ENCODE measurements at places on chromosomes 7 and 10.

GRCh38 chr7:30805081-30805691, 34.0 kb downstream of the MINDY4 start:
- no peak for DNase-seq

- no peak for DNase-seq
Observed at GRCh38 chr10:119253433-119254174, 46.2 kb downstream of the GRK5 start.

DNA sequence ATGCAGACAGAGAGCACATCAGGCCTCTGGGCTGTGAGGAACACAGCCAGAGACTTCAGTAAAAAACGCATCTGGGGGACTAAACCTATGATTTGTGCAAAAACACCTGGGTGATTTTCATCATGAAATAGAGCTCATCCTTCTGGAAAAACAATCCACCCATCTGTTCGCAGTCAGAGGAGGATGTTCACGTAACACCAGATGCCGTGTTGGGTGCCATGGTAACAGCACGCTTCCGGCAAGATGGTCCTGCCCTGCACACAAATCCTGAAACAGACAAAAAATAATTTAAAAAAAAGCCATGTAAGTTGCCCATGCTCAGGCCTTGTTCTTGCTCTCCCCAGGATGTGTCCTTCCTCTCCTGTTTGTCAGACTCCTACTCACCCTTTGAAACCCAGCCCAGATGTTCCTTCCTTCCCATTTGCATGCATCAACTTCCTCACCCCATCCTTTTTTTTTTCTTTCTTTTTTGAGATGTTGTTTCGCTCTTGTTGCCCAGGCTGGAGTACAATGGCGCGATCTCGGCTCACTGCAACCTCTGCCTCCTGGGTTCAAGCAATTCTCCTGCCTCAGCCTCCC, 28.3 kb upstream of the GNA12 start:
- DNase-seq, result no peak

DNA sequence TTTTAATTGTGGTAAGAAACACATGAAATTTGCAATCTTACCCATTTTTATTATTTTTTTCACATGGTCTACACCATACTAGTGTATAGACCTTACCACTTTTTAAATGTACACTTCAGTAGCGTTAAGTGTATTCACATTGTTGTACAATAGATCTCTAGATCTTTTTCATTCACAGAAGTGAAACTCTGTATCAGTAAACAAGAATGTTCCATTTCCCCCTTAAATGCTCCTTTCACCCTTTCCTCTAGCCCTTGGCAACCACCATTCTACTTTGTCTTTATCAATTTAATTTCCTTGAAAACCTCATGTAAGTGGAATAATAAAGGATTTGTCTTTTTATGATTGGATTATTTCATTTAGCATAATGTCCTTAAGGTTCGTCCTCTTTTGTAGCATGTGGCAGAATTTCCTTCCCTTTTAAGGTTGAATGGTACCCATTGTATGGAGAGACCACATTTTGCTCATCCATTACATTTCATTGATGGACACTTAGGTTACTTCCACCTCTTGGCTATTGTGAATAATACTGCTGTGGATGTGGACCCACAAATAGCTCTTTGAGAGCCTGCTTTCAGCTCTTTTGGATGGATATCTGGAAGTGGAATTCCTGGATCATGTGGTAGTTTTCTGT, 45.7 kb downstream of the SNX10 start:
- no peak for DNase-seq

DNA sequence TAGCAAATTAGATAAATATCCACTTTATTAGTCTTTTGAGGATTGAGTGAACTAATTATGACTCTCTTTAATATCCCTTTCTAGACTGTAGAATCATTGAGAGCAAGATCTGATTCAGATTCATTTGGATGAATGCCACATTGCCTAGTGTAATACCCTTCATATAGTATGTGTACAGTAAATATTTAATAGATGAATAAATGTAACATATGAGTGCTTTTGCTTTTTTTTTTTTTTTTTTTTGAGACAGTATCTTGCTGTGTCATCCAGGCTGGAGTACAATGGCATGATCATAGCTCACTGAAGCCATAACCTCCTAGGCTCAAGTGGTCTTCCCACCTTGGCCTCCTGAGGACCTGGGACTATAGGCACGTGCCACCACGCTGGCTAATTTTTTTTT, 14.8 kb downstream of the SAMD8 start:
- no peak for DNase-seq

GRCh38 chr7:4249241-4249640, 432.9 kb upstream of the FOXK1 start:
- no peak for DNase-seq

DNA sequence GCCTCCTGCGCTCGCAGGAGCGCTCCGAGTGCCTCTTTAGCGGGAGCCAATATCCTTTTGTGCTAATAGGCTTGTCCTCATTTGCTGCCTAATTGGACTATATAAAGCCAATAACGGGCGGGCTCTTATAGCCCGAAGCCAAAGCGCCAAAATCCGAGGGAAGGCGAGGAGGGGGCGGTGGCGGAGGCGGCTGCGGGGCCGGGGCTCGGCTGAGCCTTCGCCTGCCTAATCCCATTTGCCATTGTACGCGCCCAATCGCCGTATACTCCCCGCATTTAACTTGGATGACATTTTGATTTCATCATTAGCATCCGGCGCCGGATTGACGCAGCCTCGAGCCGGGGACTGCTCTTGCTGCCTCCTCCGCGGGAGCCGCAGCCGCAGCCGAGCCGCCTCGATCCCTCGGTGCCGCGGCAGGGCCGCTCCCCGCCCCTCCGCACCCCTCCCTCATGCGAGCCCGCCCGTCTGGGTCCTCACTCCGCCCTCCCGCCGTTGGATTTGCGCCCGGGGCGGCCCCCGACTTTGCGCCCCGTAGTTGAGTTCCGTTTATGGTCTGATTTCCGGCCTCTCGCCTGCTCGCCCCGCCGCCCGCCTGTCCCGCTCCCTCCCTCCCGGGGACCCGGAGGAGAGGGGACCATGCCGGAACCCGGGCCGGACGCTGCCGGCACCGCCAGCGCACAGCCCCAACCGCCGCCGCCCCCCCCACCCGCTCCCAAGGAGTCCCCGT, at the start of gene HMX3:
Gene HMX3 (plus strand): TSS at position 556 of the 727 bp plus-strand sequence. CDS start 81 bp downstream, at position 637.
- no peak for DNase-seq

DNA sequence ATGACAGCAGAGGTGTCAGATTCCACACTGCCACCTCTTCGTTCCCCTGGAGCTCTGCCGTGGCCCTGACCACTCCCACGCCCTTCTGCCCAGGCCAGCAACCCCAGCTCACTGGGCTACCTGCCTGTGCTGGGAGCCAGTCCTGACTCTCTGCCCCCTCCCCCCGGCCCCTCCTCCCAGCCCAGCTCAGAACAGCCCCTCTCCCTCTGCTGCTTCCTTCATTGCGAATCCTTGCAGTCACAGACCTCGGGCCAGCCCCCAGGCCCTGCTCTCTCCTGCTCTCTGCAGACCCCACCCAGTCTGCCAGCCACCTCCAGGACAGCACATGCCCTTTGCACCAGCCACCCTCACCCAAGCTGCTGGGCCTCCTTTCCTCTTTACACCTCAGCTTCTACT, 60.4 kb downstream of the TCERG1L start:
- DNase-seq, result no peak

- no peak for DNase-seq
Observed at GRCh38 chr7:32489788-32490126, 423 bp downstream of the LSM5 start.

DNA sequence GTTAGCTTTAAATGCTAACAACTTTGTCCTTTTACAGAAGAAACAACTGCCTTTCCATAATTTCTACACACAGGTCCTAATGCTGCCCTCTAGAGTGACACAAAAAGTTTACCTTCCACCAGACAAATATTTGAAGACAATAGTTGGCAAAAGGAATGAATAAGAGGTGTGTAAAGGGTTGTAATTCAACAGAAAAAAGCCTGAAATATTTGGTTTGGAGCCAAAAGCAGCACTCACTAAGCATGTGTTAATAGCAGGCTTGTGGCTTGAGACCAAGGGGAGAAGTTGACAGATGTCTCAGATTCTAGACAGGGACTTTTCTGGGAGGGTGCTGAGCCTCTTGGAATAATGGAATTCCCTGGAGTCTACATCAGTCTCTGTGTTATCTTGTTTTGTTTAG, 156.2 kb upstream of the GALNT17 start:
- no peak for DNase-seq

DNA sequence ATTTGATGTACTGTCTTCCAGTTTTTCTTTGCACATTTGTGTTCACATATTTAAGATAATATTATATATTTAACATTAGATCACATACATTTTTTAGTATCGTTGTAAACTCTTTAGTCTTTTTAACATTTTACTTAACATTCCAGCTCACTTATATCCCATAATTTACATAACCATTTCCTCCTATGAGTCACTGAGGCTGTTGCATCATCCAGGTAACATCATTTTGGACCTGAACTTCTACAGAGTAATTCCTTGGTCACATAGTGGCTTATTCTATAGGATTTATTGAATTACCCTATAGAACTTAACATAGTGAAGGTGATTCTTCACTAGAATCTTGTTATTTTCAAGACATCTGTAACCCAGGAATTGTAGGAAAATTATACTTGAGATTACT, 194.4 kb downstream of the POU6F2 start:
- DNase-seq, result no peak

DNA sequence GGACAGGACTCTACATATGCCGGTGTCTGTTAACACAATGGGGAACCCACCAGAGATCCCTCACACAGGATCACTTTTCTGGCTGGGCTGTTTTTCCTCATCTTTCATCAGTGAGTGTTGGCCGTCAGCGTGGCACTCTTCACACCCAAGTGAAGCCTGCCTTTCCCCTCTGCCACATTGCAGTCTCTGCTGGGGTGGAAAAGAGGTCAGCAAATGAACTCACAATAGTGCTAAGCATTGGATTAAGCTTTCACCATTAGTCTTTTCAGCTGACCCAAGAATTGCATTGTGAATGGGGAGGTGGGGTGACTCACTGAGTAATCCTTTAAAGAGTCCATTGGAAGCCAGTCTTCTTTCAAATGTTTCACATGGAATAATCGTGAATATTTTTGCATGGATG, 143.0 kb downstream of the KIAA1217 start:
- DNase-seq, result no peak

DNA sequence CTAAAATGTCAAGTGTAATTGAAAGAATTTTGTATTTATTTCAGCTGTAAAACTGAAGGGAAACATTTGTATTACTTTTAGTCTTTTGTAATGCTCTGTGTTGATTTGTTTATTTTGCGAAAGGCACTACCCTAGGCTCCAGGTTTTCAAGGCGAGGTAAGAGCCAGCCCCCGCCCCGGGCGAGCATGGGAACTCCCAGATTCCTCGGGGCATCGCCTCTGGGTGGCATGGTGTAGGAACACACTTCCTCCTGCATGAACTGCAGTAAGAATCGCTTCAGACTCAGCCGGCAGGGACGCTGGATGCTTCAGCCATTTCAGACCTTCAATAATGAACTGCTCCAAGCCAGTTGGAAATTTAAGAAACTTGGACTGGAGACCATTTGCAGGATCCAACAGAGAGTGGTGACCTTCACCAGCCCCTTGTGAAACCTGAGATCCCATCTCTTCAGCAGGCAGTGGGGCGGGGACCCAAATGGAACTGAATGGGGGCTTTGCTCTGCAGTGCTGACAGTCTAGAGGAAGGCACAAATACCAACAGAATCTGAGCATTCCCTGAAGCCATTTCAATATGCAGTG, 544.3 kb upstream of the MGMT start:
- no peak for DNase-seq

GRCh38 chr7:40331915-40332314, 197.1 kb downstream of the SUGCT start:
- no peak for DNase-seq

GRCh38 chr10:44864051-44864450, 47.1 kb upstream of the TMEM72 start:
- DNase-seq, result no peak

DNA sequence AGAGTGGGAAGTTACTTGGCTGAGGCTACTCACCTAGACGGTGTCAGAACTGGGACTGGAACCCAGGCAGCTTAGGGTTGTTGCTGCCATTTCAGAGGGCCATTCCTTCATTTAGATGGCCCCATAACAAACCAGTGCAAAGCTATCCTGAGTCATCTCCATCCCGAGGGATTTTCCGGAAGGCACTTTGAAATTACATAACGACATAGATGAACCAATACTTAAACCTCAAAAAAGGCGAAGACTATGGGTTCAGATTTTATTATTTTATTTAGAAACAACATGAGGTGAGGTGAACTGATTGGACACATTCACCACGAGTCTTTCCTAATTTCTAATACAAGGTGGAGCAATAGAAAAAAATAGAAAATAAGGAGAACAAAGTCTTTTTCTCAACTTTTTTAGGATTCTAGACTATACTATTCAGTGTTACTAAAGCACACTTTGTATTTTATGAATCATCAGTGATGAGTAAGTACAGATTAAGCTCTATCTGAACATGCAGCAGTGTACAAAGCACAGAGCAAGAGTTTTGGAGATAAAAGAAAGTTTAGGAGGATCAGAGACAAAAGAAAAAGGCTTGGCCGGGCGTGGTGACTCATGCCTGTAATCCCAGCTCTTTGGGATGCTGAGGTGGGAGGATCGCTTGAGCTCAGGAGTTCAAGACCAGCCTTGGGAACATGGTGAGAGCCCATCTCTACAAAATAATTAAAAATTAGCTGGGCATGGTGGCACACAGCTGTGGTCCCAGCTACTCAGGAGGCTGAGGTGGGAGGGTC, 79.5 kb upstream of the SVIL start:
- no peak for DNase-seq

DNA sequence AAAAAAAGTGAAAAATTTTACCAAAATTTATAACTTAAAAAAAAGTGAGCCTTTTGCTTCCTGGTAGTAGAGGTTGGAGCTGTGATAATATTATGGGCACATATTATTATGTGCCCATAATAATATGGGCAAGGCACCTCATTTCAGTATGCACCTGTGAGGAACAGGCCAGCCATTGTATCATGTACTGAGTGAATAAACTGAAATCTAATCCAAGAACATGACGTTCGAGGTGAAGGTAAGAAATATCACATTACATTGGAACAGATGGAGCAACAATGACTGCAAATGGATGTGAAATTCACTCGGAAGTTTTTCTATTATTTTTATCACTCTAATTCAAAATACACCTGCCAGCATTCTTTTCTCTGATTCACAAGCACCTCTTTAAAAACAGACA, 216.0 kb downstream of the KLF6 start:
- no peak for DNase-seq

DNA sequence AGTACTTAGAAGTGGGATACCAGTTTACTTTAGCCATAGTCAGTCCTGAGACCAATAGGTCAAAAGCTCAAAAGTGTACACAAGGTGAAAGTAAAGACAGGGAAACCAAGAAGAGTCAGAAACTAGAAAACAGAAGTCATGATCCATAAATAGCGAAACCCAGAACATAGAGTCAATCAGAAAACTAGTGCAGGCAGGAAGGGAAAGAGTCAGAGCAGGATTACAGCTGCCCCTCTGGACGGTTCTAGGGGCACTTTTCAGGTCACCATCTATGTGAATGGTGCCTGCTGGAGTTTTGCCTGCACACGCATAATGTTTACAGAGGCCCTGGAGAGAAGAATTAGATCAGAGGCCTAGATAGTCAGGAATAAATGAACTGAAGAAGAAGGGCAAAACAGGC, 22.4 kb upstream of the DMTF1 start:
- DNase-seq, result no peak

- DNase-seq, result no peak
Observed at GRCh38 chr7:86978808-86979506, 80.5 kb downstream of the ELAPOR2 start.

All from effector CD8-positive, alpha-beta T cell (primary cell).